Immature natural killer cell (primary cell): ENCODE measurements at places on chromosomes 11 and 22. TPM values are rescaled to one million over a fixed set of nuclear protein-coding genes. Genes with fewer than 3 reads are reported as not detected.

Gene MCHR1
- not detected for polyA plus RNA-seq

GRCh38 chr11:10544491-10545465 is 3.8 kb upstream of the RNF141 start:
- H3K4me1 ChIP-seq: peaks cover 14% of the 10 kb centered on the region
- H3K27me3 ChIP-seq: peaks cover 5% of the 10 kb centered on the region

DNA sequence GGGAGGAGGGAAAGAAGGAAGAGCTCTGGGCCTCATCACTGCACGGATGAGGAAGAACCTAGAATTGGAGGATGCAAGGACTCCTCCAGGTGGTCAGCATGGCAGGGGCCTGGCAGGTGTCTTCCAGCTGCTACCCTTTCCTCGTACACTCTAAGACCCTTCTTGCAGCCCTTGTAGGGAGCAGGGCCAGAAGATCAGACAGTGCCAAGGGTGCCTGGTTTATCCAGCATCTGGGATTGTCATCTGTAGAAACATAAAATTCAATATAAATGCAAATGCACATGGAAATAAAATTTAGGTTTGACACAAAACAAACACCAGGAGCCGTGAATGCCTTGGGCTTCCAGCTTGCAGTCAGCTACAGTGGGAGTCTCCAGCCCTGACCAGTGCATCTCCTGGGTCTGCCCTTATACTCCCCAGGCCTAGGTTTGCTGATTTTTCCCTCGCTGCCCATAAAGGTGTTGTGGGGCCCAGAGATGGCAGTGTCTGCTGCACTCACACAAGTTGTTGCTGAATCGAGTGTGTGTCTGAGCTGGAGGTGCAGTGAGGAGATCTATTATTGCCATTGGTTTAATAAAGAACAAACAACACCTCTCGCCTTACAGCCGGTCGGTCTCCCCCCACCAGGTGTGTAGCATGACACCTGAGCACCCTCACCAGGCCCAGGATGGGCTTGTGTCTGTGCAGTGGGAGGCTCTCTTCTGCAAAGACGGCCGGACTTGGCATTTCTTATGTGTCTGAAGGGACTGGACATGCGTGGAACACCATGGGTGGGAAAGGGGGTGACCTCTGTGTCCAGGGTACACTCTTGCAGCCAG is 87.1 kb downstream of the BCR start:
- H3K4me3 ChIP-seq: no peak overlapping the region
- no peak for DNase-seq
- H3K27ac ChIP-seq: peak overlapping the region; percentile 28
- H3K27me3 ChIP-seq: peaks cover 23% of the 10 kb centered on the region
- peaks cover 5% of the 10 kb centered on the region for H3K36me3 ChIP-seq

- H3K36me3 ChIP-seq: peaks cover 17% of the 10 kb centered on the region
- H3K27ac ChIP-seq: no peak overlapping the region
- no peak overlapping the region for H3K4me3 ChIP-seq
- DNase-seq: no peak
- H3K27me3 ChIP-seq: no peaks in the 10 kb centered on the region
- H3K4me1 ChIP-seq: peaks cover 15% of the 10 kb centered on the region
Observed at GRCh38 chr22:37967147-37967546, 13.6 kb downstream of the POLR2F start.

- no peaks in the 10 kb centered on the region for H3K36me3 ChIP-seq
- no peak for DNase-seq
- H3K4me3 ChIP-seq: no peak overlapping the region
- H3K4me1 ChIP-seq: no peaks in the 10 kb centered on the region
Observed at GRCh38 chr11:128593281-128593680, 5.9 kb upstream of the ETS1 start.
